ENCODE measurements at places on chromosomes 1 and 21. TPM values are rescaled to one million over a fixed set of nuclear protein-coding genes. Genes with fewer than 3 reads are reported as not detected.

GRCh38 chr1:15756143-15757015, 2.2 kb upstream of the FBLIM1 start:
- DNase-seq = no peak

GRCh38 chr21:36028127-36029069, 31.9 kb downstream of the SETD4 start:
- DNase-seq = peak; percentile 80

FALEC gene
- total RNA-seq = 1.7 TPM

- no peak for DNase-seq
These were observed 58.1 kb downstream of the SERBP1 start for GRCh38 chr1:67372136-67372535.

PIK3R3 gene
- 41.2 TPM for total RNA-seq

DNA sequence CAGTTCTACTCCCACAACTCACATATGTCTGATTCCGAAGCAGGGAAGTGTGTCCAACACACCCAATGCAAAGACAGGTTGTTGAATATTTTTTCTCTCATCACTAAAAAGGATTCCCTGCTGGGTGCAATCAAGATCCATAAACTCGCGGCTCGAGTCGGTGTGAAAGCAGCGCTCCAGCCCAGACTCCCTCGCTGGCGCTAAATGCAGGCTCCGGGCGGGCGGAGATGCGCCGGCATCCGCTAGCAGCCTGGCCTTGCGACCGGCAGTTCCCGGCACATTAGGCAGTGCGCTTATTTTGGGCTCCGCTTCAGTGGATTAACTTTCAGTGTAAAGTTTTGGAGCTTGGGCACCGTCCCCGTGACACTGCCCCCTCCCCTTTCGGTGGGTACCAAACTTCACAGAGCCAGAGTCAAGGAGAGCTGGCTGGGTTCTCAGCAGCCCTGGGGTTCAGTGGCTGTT, 87.7 kb upstream of the POU3F1 start:
- peak; percentile 60 for DNase-seq

- DNase-seq = no peak
These were observed 157.9 kb downstream of the PEX14 start for GRCh38 chr1:10632691-10633090.

AMY1C gene
- total RNA-seq = not detected

DNA sequence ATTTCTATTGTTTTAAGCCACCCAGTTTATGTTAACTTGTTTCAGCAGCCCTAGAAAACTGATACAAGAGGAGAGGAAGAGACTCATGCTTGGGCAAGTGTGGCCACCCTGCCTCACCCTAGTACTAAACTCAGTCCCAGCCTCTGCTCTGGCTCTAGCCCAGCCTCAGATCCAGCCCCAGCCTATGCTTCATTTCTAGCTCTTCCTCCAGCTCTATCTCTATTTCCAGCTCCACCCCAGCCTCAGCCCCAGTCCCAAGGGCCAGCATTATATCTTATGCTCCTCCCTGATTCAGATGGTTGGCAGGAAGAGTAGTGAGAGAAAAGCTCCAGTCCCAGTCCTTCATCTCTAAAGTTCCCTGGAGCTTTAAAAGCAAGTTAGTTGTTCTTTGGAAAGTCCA, 535.5 kb downstream of the PTPRC start:
- DNase-seq = no peak

DNA sequence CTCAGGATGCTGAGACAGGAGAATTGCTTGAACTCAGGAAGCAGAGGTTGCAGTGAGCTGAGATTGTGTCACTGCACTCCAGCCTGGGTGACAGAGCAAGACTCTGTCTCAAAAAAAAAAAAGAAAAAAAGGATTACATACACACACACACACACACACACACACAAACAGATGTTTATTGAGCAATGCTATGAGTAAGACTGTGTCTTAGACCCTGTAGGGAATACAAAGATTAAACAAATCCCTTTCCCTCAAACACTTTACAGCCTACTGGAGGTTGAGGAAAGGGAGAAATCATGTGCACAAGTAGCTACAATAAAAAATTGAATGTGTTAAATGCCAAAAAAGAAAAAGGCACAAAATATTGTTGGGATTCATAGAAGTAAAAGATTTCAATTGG, 58.1 kb downstream of the RPAP2 start:
- no peak for DNase-seq

GBP1 gene
- 4.6 TPM for total RNA-seq

GRCh38 chr1:232263452-232263851, 366.5 kb downstream of the SIPA1L2 start:
- DNase-seq = no peak

RORC gene
- total RNA-seq = 0.61 TPM

DNA sequence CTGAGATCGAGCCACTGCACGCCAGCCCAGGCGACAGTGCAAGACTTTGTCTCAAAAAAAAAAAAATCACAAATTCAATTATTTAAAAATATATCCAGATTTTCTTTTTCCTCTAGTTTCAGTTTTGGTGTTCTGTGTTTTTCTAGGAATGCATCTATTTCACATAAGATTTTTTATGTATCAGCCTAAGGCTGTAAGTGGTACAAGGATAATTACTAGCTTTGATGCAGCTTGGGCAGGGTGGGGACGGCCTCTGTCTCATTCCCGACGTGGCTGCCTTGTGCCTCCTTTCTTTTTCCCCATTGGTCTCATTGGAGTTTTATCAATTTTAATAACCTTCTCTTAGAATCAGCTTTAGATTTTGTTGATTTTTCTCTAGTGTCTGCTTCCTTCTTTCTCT, 6.9 kb downstream of the CCDC27 start:
- DNase-seq = no peak

RGS1 gene
- total RNA-seq = 6.3 TPM

Measured in dorsolateral prefrontal cortex (tissue), 122 donors.